Activated CD8-positive, alpha-beta memory T cell treated with anti-CD3 and anti-CD28 coated beads for 24 hours (primary cell): ENCODE measurements at places on chromosomes 3 and 15.

- no peak for DNase-seq
Measured at GRCh38 chr3:158508481-158508880, 62.5 kb upstream of the MLF1 start.

DNA sequence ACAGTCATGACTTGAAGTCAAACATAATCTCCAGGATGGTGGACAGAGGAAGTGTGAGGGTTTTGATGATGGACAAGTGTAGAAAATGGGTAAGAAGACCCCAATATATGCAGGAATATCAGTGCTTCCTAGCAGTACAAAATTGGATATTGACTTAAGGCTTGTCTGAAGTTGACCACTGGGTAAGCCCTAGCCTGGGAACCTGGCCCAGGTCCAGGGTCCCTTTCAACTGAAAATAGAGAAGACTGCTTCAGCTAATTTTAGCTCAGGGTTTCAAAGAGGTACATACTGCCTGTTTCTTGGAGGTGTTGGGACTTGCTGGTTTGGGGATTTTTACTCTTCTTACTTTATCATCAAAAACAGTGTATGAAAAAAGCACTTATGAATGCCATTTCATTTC lies 4.7 kb downstream of the NR1D2 start:
- no peak for DNase-seq

DNA sequence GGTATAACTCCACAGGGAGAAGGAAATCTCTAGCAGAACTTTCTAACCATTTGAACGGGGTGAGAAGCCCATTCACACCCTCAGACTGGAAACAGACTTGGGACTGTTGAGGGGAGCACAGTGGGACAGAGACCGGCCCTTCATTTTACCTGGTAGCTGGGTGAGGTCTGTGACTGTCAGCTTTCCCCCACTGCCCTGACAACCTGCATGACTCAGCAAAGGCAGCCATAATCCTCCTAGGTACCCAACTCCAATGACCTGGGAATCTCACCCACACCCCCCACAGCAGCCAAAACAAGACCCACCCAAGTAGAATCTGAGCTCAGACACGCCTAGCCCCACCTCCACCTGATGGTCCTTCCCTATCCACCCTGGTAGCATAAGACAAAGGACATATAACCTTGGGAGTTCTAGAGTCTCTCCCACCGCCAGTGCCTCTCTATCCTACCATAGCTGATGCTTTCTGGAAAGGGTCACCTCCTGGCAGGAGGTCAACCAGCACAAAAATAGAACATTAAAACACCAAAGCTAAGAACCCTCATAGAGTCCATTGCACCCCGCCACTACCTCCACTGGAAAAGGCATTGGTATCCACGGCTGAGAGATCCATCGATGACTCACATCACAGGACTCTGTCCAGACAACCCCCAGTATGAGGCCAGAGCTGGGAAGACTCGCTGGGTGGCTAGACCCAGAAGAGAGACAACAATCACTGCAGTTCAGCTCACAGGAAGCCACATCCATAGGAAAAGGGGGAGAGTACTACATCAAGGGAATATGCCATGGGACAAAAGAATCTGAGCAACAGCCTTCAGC lies 28.0 kb downstream of the SENP7 start:
- no peak for DNase-seq

- no peak for DNase-seq
Measured at GRCh38 chr3:31004025-31004678, 109.7 kb upstream of the GADL1 start.

DNA sequence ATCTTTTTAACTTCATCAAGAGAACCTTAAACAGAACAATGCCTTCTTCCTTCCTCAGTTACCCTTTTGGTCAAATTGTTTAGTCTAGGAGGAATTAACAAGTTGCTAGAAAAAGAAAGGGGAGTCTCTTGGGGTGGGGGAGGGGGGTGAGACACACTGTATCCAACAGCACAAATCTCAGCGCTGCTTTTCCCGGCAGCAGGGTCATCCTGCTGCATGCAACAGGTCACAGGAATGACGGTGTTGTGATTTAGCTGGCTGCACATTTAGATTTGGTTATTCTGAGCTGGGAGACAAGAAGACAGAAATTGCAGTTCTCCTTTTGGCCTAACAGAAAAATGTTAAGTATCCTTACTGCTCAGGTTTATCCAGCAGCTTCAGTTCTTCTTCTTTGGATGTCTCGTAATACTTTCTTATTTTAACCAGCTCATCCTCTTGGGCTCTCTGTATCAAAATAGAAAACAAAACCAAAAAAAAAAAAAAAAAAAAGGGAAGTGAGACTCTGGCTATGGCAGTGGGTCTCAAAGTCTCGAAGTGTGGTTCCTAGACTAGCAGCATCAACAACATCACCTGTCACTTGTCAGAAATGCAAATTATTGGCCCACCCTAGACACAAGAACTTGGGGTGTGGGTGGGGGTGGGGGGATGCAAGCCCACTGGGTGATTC lies 190.5 kb downstream of the GREM1 start:
- no peak for DNase-seq

DNA sequence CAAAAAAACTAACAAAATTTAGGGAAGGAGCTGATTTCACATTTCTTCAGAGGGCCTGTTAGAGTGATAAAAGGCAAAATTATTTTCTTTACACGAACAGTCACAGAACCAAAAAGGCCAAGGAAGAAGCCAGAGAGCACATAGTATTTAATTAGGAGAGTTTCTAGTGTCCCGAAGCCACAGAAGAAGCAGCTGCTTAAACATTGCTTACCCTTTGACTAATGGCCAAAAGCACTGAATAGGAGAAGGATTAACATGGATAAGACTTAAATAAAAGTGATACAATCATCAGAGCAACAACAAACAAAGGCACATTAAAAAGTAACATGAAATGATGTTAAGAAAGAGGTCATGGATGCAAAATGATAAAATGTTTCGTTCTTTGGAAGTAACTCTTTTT lies 98.6 kb downstream of the CHL1 start:
- no peak for DNase-seq

- DNase-seq: peak; percentile 78
Measured at GRCh38 chr15:68054628-68055223, 611 bp downstream of the PIAS1 start.

GRCh38 chr15:76203346-76204108 lies 107.7 kb downstream of the ETFA start:
- no peak for DNase-seq

DNA sequence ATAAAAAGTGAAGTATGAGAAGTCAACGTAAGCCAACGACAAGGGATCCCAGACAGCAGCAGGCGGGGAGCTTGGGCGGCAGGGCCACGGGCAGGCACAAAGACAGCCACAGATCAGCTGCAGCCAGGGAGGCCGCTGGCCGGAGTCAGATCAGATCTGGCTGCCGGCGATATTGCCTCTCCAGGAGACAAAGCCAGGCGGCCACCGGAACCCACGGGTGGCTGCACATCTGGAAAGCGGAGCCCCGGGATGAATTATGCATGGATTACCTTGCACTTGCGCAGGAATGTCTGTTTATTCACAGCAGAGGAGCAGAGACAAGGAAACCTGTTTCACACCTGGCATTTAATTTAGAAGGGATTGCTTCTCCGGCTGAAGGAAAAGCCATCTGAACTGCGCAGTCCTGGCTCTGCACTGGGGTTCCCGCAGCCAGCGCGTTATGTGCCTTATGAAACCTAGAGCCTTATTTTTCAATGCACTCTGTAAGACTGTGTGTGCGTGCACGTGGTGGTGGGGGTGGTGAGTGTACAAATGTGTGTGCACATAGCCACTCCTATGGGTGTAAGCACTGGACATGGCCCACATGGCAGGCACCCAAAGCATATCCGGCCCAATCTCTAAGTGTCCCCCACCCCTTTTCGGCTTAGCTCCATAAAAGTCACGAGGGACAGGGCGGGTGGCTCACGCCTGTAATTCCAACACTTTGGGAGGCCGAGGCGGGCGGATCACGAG lies 427.8 kb upstream of the MCTP2 start:
- no peak for DNase-seq

GRCh38 chr3:113898892-113899291 lies 48.9 kb upstream of the ZDHHC23 start:
- no peak for DNase-seq

- no peak for DNase-seq
Measured at GRCh38 chr3:58307639-58308215, 1.4 kb downstream of the HTD2 start.

DNA sequence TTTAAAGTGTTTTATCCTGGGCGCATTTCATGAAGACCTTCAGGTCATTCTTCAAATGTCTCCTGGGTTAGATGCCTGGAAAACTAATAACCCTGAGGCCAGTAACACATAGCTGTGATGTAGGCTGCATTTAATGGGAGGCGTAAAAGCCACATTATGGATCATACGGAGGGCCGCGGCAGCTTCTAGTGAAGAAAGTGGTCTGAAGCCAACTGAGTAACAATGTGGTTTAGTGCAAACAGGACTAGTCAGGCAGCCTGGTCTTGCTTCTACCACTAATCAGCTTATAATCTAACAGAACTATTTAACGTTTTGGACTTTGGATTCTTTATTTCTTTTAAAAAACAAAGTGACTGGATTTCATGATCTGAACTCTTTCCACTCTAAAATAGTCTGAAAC lies 54.4 kb downstream of the ADAMTSL3 start:
- DNase-seq: no peak
